Right atrium auricular region (tissue), 2 donors: ENCODE measurements at places on chromosomes 13 and 19. TPM values are rescaled to one million over a fixed set of nuclear protein-coding genes. Genes with fewer than 3 reads are reported as not detected.

HSD17B14 gene
- 3.7 TPM for total RNA-seq

ZNF333 gene
- 15.4 TPM for total RNA-seq

POU4F1 gene
- not detected for total RNA-seq

ZNF415 gene
- 14.1 TPM for total RNA-seq

TNNT1 gene
- total RNA-seq = 46.5 TPM

KCNN4 gene
- 2.0 TPM for total RNA-seq

BRME1 gene
- 0.28 TPM for total RNA-seq

CYP2B6 gene
- total RNA-seq = not detected

APBA3 gene
- total RNA-seq = 14.7 TPM

PRODH2 gene
- total RNA-seq = not detected

CCDC97 gene
- 8.1 TPM for total RNA-seq

C19orf67 gene
- not detected for total RNA-seq

SLC6A16 gene
- total RNA-seq = 0.56 TPM
